OCI-LY7 (cell line): ENCODE measurements at places on chromosomes 12 and 14. TPM values are rescaled to one million over a fixed set of nuclear protein-coding genes. Genes with fewer than 3 reads are reported as not detected.

GRCh38 chr12:28017126-28017872, 44.8 kb upstream of the PTHLH start:
- no peak for DNase-seq

DNA sequence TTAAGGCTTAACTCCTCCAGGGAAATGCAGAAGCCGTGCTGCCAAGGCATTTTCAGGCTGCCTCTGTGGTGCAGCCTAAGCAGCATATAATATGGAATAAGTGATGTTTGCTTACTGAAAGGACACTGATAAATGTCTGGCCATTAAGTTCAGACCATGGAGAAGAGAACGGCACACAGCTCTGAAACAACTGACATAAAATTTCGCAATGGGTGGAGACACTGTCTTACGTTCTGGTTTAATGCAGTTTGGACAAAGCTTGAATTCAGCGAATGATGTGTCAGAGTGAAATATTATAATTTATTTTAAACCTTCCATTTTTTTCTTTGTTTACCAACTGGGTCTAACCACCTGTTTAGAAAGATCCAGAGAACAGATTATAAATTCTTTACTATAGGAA, 27.2 kb upstream of the NRXN3 start:
- no peak for DNase-seq

The KRT74 gene
- total RNA-seq, result not detected in 2 replicates

DNA sequence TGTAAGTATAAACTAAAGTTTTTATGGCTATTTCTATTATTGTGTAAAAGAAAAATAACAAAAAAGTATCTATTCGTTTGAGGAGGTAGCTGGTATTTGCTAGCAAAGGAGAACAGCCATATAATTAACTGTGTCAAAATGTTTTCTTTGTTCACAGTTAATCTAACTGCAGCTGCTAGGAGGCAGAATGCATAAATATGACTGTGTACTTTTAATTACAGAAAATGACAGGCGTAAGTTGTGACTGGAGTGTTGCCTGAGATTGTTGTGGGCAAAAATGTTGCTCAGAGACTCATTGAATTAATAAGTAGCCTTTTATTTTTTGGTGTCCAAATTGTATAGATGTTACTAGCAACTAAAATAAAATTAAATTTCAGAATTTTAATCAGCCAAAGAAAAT, 33.5 kb downstream of the PTPRO start:
- DNase-seq, result no peak

The RECQL gene
- total RNA-seq, result 70.3 and 72.8 TPM in 2 replicates

The HCAR1 gene
- total RNA-seq, result 0.07 TPM in 1 of 2 replicates, not detected in the other

The SELPLG gene
- total RNA-seq, result 21.0 and 25.3 TPM in 2 replicates
